ENCODE measurements at places on chromosomes 16 and 17.

DNA sequence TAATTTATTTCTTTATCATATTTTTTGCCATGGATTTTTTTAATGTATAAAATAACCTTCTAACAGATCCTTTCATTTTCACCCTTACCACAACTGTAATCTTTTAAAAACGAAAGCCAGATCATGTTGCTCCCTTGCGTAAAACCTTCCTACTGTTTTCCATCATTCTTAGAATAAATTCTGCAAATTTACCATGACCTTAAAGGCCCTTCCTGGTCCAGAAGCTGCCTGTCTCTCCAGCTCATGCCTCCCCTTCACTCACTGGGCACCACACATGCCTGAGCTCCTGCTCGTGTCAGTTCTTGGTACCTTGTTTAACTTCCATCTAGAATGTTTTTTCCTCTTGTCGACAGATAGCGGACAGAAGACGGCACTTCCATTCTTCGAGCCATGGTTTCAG is 245.0 kb upstream of the CDH5 start:
- no peak overlapping the region for H3K27ac ChIP-seq
- H3K4me1 ChIP-seq = no peaks in the 10 kb centered on the region
- H3K27me3 ChIP-seq = no peaks in the 10 kb centered on the region
- no peak overlapping the region for H3K4me3 ChIP-seq

- no peaks in the 10 kb centered on the region for H3K36me3 ChIP-seq
- no peak overlapping the region for H3K27ac ChIP-seq
- no peaks in the 10 kb centered on the region for H3K27me3 ChIP-seq
- H3K4me1 ChIP-seq = no peaks in the 10 kb centered on the region
These were observed 58.5 kb downstream of the CACNG5 start for GRCh38 chr17:66893382-66893781.

- H3K36me3 ChIP-seq = peaks cover 11% of the 10 kb centered on the region
- H3K4me3 ChIP-seq = peak overlapping the region; percentile 74
- H3K27ac ChIP-seq = peak overlapping the region; percentile 97
- peak; percentile 64 for DNase-seq
These were observed 652 bp upstream of the SLC25A19 start for GRCh38 chr17:75289832-75290337.

GRCh38 chr16:25005445-25006306 is 9.5 kb downstream of the ARHGAP17 start:
- no peaks in the 10 kb centered on the region for H3K36me3 ChIP-seq
- H3K4me3 ChIP-seq = no peak overlapping the region
- no peak overlapping the region for H3K27ac ChIP-seq
- no peaks in the 10 kb centered on the region for H3K27me3 ChIP-seq
- no peak for DNase-seq

GRCh38 chr17:45052052-45052772 is 780 bp upstream of the DCAKD start:
- peak overlapping the region; percentile 43 for H3K4me3 ChIP-seq
- no peaks in the 10 kb centered on the region for H3K36me3 ChIP-seq
- peak overlapping the region; percentile 70 for H3K27ac ChIP-seq
- no peaks in the 10 kb centered on the region for H3K27me3 ChIP-seq
- peaks cover 14% of the 10 kb centered on the region for H3K4me1 ChIP-seq

DNA sequence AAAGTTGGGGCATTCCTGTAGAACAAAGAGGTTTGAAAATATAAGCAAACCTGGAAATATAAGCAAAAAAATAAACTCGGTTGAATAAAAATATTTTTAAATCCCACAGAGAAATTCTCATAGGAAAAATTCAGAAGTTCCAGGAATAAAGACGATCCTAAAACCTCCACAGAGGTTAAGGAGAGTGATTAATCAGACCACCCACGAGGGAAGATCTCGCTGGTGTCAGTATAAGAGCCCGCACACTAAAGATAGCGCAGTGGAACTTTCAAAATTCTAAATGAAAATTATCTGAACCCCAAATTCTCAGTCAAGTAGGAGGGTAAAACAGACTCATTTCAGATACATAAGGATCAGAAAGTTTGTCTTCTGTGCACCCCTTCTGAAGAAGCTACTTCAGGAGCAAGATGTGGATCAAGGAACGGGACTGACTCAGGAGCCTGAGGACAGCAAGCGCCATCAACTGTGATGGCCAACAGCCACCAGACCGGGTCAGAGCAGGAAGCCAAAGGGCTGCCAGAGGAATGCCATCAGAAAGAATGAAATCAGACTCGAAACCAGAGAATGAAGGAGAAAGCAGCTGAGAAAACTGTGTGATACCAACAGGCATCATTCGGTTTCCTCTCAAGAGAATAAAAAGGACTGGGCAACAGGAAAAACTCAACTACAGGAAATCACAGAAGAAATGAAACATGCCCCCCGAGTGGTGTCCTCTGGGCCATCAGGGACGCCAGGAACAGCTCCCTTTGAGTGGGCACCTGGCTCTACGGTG is 66.9 kb downstream of the CYTH1 start:
- peak overlapping the region; percentile 52 for H3K27ac ChIP-seq
- H3K36me3 ChIP-seq = no peaks in the 10 kb centered on the region
- DNase-seq = no peak
- H3K4me3 ChIP-seq = peak overlapping the region; percentile 22

- no peak for DNase-seq
- no peaks in the 10 kb centered on the region for H3K4me1 ChIP-seq
- no peak overlapping the region for H3K27ac ChIP-seq
These were observed 235.4 kb upstream of the MON1B start for GRCh38 chr16:76955629-76956028.

- DNase-seq = no peak
- no peaks in the 10 kb centered on the region for H3K4me1 ChIP-seq
- H3K36me3 ChIP-seq = no peaks in the 10 kb centered on the region
- no peak overlapping the region for H3K27ac ChIP-seq
- no peak overlapping the region for H3K4me3 ChIP-seq
These were observed 49.3 kb upstream of the CACNG4 start for GRCh38 chr17:66915204-66915611.

- no peaks in the 10 kb centered on the region for H3K4me1 ChIP-seq
- H3K27ac ChIP-seq = no peak overlapping the region
- H3K36me3 ChIP-seq = no peaks in the 10 kb centered on the region
- H3K4me3 ChIP-seq = no peak overlapping the region
- no peaks in the 10 kb centered on the region for H3K27me3 ChIP-seq
These were observed 120.4 kb downstream of the PARN start for GRCh38 chr16:14509675-14510132.

GRCh38 chr17:3695129-3695722 is 729 bp downstream of the P2RX5 start:
- peaks cover 12% of the 10 kb centered on the region for H3K4me1 ChIP-seq
- DNase-seq = no peak
- peak overlapping the region; percentile 13 for H3K27ac ChIP-seq

DNA sequence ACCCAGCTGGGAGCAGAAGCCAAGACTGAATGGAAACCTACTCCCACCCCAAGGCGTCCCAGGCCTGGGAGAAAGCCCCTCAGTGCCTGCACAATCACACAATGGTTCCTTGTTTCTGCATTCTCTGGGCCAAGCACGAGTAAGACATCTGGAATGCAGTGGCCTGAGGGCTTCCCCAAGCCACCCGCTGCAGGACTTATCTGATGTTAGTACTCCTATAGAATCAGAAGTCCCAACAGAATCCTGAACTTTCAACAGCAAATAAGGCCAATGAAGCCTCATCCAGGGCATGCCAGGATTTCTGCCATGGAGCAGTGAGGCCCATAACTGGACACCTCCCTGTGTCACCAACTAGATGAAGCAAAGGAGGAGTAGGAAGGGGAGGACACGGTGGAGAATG is 28.6 kb downstream of the MYO18A start:
- DNase-seq = no peak
- H3K36me3 ChIP-seq = no peaks in the 10 kb centered on the region
- H3K27ac ChIP-seq = no peak overlapping the region
- H3K4me1 ChIP-seq = peaks cover 24% of the 10 kb centered on the region

DNA sequence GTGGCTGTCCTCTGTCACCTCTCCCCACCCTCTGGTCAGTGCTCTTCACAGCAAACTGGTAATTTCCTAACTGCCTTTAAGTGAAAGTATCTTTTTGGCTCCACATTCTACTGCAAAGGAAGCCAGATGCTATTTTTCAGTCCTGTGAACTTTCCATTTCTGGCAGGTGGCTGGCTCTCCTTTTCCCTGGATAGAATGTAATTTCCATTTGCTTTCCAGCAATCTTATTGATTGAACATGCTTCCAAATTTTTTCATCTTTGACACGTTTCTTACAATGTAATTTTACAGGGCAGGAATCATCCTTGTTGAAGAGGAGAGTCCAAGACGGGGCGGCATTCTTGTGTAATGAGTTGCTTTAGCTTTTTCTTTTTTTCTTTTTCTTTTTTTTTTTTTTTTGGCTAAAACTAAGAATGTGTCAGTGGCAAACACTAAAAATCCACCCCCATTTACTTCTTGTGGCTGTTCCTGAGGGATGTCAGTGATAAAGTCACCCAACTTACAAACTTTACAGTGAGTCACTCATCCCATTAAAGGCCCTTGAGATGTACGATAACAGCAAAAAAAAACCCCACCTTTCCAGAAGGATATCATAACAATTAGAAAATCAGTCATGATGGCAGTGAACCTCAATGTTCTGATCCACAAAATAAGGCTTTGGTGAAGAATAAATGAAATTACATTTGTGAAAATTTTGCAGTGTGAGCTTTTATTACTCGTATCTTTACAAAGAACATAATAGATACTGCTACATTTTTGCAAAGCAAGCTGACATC is 29.4 kb upstream of the PRKCA start:
- H3K4me3 ChIP-seq = no peak overlapping the region
- H3K36me3 ChIP-seq = no peaks in the 10 kb centered on the region
- DNase-seq = no peak
- no peaks in the 10 kb centered on the region for H3K27me3 ChIP-seq

- H3K4me3 ChIP-seq = no peak overlapping the region
- DNase-seq = no peak
- H3K4me1 ChIP-seq = no peaks in the 10 kb centered on the region
- H3K27ac ChIP-seq = no peak overlapping the region
- peaks cover 66% of the 10 kb centered on the region for H3K36me3 ChIP-seq
These were observed 17.8 kb upstream of the ITGAE start for GRCh38 chr17:3818786-3819185.

- no peak overlapping the region for H3K27ac ChIP-seq
- H3K27me3 ChIP-seq = no peaks in the 10 kb centered on the region
- no peak for DNase-seq
- H3K4me3 ChIP-seq = no peak overlapping the region
- no peaks in the 10 kb centered on the region for H3K4me1 ChIP-seq
These were observed 34.1 kb downstream of the ITFG1 start for GRCh38 chr16:47426806-47427205.

DNA sequence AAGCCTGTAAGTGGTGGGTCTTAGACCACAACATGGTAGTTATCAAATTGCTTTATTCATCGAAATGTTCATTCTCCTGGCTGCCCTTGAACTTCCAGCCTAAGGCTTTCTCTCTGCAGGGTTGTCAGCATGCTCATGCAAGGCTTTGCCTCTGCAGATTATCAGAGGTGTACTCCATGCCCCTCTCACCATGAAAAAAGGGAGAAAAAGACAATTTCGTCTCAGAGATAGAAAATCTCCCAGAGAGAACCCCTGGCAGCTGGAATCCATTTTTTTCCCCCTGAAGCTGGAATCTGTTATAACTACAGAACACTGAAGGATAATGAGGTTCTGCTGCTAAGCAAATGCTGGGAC is 33.9 kb upstream of the METTL9 start:
- no peaks in the 10 kb centered on the region for H3K4me1 ChIP-seq
- no peak overlapping the region for H3K4me3 ChIP-seq
- H3K36me3 ChIP-seq = no peaks in the 10 kb centered on the region
- H3K27ac ChIP-seq = no peak overlapping the region

DNA sequence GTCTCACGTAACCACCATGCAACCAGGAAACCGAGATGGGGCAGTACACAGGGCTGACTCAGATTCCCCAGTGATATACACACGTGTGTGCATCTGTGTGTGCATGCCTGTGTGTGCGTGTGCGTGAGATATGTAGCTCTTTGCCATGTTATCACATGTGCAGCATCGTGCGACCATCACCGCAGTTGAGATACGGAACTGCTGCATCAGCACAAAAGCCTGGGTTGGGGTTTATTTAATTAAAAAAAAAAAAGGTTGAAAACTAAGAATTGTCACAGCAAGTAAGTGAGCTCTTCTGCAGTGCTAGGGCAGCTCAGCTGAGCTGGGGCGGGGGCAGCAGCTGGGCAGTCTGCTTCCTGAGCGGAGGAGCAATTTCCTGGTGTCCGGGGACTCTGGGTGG is 152.5 kb downstream of the RBFOX3 start:
- no peak overlapping the region for H3K4me3 ChIP-seq
- H3K27me3 ChIP-seq = no peaks in the 10 kb centered on the region
- no peaks in the 10 kb centered on the region for H3K36me3 ChIP-seq
- H3K27ac ChIP-seq = no peak overlapping the region
- H3K4me1 ChIP-seq = no peaks in the 10 kb centered on the region

DNA sequence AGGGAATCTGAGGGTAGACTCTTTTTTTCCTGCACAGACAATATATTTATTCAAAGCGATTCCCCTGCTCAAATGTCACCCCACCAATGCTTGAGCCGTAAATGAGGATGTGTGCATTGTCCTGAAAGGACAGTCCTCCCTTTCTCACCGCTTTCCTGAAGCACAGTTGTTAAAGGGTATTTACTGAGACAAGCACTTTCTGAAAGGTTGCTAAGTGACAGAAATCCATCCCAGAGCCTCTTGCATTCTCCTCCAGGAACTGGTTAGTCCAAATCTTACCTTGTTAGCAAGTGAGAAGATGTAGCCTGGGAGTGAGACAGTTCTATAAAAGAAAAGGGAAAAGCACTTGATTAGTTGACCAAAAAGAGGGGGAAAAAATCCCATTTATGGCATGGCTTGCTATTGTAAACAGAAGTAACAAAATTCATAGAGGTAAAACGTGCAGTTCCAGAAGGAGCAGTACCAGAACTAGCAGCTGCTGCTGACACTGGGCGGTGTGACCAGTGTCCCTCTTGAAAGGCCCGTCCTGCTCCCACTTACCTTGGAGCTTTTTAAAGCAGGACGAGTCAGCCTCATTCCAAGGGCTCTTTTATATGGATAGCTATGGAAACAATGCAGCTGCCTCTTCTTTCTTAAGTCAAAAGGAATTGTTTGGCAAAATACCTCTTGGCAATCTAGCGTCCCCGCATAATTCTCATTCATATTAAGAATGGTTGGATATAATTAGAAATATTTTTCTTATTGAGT is at the start of gene MYH2:
MYH2 (minus strand) TSS at position 563 of the 747 bp plus-strand sequence. CDS start 1,738 bp downstream, outside the sequence.
- no peaks in the 10 kb centered on the region for H3K27me3 ChIP-seq
- H3K36me3 ChIP-seq = no peaks in the 10 kb centered on the region
- DNase-seq = no peak
- H3K4me1 ChIP-seq = no peaks in the 10 kb centered on the region
- H3K27ac ChIP-seq = no peak within 1 kb of the TSS
- H3K4me3 ChIP-seq = no peak within 1 kb of the TSS
